Esophagus muscularis mucosa (tissue), 4 donors: ENCODE measurements at places on chromosomes 1 and 21. TPM values are rescaled to one million over a fixed set of nuclear protein-coding genes. Genes with fewer than 3 reads are reported as not detected.

GRCh38 chr21:43206231-43207042, 37.6 kb downstream of the CRYAA start:
- DNase-seq = no peak

GRCh38 chr21:26167593-26167992, 3.0 kb downstream of the APP start:
- DNase-seq = no peak

DNA sequence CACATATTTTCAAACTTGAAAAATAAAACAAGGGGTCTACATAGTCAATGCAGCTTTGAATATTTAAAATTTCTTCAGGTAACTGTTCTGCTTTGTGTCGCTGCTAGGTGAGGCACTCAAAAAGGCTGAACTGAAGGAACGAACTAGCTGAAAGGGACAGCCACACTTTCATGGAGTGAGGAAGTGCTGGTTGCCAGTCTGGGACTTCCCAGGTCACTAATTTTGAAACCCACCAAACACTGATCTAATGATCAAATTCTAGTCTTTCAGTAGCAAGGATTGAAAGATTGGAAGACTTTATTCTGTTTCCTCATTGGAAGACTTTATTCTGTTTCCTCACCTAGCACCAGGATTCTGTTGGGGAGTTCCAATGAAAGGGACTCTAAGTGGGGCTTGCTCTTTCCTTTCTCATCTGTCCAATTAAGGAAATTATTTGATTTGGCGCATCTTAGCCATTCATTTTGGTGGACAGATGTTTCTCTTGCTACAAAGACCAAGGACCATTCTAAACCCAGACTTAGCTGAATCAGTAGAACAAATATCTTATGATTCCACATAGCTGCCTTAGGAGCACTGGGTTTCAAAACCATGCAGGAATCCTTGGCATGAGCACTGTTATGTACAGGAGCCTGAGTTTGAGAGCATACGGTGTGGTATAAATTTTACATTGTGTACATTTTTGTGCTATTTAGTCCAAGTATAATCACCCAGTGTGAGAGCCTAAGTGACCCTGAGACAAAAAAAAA, 10.9 kb upstream of the ARID1A start:
- no peak for DNase-seq

DNA sequence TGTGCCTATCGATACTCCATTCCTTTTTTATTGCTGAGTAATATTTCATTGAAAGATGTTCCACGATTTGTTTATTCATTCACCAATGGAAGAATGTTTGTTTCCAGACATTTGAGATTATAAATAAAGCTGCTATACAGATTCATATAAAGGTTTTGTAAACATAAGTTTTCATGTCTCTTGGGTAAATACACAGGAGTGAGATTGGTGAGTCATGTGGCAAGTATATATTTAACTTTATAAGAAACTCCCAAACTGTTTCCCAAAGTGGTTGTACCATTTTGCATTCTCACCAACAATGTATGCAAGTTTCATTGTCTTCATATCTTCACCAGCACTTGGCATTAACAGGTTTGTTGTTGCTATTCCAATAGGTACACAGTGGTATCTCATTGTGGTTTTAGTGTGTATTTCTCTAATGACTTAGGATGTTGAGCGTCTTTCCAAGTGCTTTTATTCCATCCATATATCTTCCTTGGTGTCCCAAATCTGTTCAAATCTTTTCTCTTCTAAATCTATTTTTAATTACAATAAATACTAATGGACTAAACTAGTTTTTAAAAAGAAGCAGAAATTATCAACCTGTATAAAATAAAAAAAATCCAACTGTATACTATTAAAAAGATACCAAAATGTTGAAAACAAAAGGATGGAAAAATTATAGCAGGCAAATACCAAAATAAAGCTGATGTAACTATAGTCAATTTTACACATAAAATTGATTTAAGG, 6.6 kb downstream of the SLC9C2 start:
- DNase-seq = no peak

GRCh38 chr1:76317299-76317900, 242.9 kb downstream of the ST6GALNAC3 start:
- no peak for DNase-seq

DNA sequence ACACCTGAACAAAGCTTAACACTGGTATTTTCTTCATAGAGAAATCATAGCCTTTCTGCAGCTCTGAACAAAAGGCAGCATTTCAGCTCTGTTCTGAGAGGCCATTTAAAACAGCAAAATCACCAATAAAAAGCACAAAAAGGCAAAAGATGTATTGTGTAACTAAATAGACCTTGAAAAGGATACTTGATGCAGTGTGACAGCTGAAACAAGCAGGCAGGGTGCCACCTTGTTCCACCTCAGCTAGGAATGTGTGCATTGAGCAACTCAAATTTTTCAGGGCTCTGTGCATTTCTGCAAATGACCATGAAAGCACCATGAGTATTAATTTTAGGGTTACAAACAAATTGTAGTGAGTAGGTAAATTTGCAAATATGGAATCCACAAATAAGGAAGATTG, 65.8 kb downstream of the RHOU start:
- no peak for DNase-seq

GRCh38 chr1:9129266-9130041, 552 bp upstream of the GPR157 start:
- peak; percentile 94 for DNase-seq

DNA sequence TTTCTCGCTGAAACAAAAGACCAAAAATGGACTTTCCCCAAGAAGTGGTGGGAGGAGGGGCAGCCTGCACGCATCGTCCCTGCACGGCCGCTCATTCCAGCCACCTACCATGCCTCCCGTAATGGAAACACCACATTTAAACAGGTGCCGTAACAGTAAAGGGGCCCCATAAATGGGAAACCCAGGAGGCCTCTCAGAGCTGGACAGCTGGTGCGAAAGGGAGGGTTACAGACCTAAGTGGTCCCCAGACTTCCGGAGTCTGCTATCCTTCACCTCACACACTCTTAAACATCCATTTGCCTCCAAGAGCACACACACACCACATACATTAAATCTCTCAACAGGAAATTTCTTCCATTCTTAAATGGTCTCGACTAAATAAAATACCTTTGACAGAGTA, 120.7 kb upstream of the SOD1 start:
- DNase-seq = no peak

- DNase-seq = no peak
These were observed 249.4 kb upstream of the B3GALT2 start for GRCh38 chr1:193435781-193436180.

DNA sequence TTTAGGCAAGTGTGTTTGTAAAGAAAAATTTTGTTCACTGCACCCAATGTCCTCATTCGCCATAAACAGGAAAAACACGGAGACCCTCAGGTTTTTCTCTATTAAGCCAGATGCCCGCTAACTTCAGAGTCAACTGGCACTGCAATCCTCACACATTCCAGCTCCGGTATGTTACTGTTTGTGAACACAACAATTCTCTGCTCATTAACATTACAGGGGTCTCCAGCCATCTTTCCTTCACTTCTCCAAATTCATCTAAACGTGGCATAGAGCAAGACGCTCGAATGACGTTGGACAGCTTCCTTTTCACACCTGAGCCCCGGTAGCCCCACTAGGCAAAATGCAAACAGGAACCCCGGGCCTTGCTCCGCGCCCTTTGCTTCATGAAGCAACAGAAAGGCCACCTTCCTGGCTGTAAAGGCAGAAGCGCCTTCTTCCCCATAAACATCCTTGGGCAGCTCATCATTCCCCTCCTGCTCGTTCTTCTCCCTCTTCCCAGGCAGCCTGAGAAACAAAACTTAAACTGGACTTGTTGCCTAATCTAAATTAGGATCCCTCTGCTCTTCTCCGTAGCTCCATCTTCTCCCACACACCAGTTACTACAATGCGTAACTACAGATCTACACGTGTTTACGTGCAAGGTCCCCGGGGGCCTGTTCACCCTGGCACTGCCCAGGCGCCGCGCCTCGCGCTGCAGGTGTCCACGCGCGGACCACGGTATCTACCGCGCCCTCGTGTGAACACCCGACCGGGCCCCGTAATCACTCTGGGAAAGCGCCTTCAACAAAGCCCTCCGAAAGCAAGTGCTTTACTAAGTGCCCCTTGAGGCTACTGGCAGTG, 1.2 kb downstream of the LBR start:
- no peak for DNase-seq

PTGFR gene
- 3.8 TPM for total RNA-seq

C1orf94 gene
- total RNA-seq = 0.13 TPM

C1QA gene
- 132 TPM for total RNA-seq

KLF17 gene
- 1.5 TPM for total RNA-seq

UBASH3A gene
- total RNA-seq = 0.50 TPM
